ENCODE measurements at places on chromosomes 1 and 21. TPM values are rescaled to one million over a fixed set of nuclear protein-coding genes. Genes with fewer than 3 reads are reported as not detected.

F13B gene
- not detected for total RNA-seq

RCOR3 gene
- 63.0 TPM for total RNA-seq

NENF gene
- total RNA-seq: 30.2 TPM

SDC3 gene
- total RNA-seq: 38.3 TPM

FMOD gene
- total RNA-seq: 2.5 TPM

S100A2 gene
- total RNA-seq: 0.36 TPM

CHTOP gene
- 128 TPM for total RNA-seq

C1QC gene
- total RNA-seq: not detected

CLCA4 gene
- total RNA-seq: not detected

All from progenitor cell of endocrine pancreas (in vitro differentiated cells).